ENCODE measurements at places on chromosomes 7 and 10.

GRCh38 chr10:77151408-77151807 is 486.2 kb downstream of the KCNMA1 start:
- DNase-seq = no peak

DNA sequence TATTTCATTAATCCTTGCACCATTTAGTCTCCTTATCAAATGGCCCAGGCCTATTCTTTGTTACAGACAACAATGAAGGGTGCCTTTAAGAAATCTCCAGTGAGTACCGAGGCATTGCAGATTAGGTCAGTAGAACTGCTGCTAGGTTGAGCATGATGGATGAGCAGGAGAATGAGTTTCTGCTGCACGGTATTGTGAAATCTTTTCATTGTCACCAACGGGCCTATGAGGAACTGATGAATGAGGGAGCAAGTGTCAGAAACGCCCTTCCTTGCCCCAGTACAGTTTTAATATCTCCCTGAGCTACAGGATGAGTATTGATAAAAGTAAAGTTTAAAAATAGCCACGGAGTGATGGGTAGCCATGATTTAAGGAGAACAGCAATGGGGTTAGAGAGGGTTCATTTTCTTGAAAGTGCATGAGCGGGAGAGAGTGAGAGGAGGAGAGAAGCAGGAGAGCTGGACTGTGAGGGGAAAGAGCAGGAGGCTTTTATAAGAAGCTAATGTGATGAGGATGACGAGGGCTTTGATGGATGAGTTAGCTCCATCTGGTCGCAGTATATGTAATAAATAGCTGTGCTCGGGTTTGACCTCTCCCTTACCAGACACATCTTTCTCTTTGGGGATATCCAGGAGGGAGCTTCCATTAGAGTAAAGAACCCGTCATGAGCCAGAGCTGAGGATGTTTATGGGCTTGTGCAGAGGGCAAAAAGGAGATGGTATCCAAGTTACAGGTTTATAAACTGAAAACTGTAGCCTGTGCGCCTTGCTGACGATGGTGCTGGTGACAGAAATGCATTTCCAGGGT is 526.1 kb downstream of the LRMDA start:
- no peak for DNase-seq

- DNase-seq = no peak
These were observed 34.4 kb downstream of the MXI1 start for GRCh38 chr10:110241841-110242240.

DNA sequence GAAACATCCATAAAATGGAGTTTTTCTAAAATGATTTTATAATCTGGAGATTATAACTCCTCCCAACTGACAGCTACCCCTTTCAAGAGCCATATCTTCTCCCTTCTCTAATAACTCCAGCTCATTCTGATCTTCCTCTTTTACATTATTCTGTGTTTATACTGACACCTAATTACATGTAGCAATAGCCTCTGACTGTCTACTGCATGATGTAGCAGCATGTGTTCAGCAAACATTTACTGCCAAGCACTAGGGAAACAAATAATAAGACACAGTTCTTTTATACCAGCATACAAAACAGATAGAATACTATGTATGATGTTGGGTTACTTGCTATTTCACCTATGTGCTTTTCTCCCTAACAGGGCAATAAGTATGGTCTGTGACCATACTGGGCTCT is 20.7 kb downstream of the RBM28 start:
- no peak for DNase-seq

Measured in tibial artery (tissue), 4 donors.